ENCODE measurements at places on chromosomes 13 and 19. TPM values are rescaled to one million over a fixed set of nuclear protein-coding genes. Genes with fewer than 3 reads are reported as not detected.

GRCh38 chr19:15331419-15332310 lies 674 bp downstream of the BRD4 start:
- peaks cover 2% of the 10 kb centered on the region for H3K4me1 ChIP-seq
- H3K27ac ChIP-seq: peak overlapping the region; percentile 89
- peak; percentile 72 for DNase-seq
- H3K4me3 ChIP-seq: peak overlapping the region; percentile 98
- H3K36me3 ChIP-seq: no peaks in the 10 kb centered on the region

GRCh38 chr19:34972163-34972705 lies 8.2 kb upstream of the ZNF792 start:
- no peaks in the 10 kb centered on the region for H3K36me3 ChIP-seq
- no peaks in the 10 kb centered on the region for H3K27me3 ChIP-seq
- H3K4me3 ChIP-seq: no peak overlapping the region

- H3K4me3 ChIP-seq: no peak overlapping the region
- H3K4me1 ChIP-seq: no peaks in the 10 kb centered on the region
- H3K27me3 ChIP-seq: no peaks in the 10 kb centered on the region
- no peak overlapping the region for H3K27ac ChIP-seq
These were observed 493.4 kb upstream of the PCDH20 start for GRCh38 chr13:61908906-61909615.

GRCh38 chr19:8213827-8214672 lies 4.9 kb downstream of the CERS4 start:
- no peak for DNase-seq
- H3K4me1 ChIP-seq: no peaks in the 10 kb centered on the region
- no peaks in the 10 kb centered on the region for H3K27me3 ChIP-seq
- peaks cover 53% of the 10 kb centered on the region for H3K36me3 ChIP-seq
- no peak overlapping the region for H3K27ac ChIP-seq

DNA sequence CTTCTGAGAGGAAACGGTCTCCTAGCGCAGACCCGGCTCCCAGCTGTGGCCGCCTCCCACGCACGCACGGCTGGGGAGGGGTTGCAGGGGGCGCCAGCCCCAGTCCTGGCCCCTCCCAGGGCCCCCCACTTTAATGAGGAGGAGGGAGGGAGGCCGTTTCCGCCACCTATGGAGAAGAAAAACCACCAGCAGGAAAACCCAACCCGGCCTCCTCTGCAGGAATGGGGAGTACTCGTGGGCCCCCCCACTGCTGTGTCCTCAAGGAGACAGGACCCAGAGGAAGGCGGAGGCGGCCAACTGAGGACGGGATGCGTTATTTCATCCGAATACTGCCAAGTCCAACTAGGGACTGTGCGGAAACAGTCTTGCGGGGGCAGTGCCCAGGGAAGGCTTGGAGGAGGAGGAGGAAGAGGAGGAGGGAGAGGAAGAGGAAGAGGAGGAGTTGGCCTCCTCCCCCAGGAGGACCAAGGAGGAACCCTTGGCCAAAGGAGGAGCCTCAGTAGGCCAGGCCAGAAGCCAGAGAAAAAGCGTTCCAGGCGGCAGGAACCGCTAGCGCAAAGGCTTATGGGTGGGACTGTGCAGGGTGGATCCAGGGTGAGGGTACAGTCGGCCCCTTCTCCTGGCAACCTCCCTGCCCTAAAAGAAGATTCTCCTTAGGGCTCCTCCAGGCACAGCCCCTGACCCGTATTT lies 3.9 kb upstream of the SSBP4 start:
- DNase-seq: no peak
- H3K36me3 ChIP-seq: no peaks in the 10 kb centered on the region
- H3K4me1 ChIP-seq: no peaks in the 10 kb centered on the region
- H3K4me3 ChIP-seq: no peak overlapping the region
- H3K27me3 ChIP-seq: peaks cover 10% of the 10 kb centered on the region
- H3K27ac ChIP-seq: no peak overlapping the region

DNA sequence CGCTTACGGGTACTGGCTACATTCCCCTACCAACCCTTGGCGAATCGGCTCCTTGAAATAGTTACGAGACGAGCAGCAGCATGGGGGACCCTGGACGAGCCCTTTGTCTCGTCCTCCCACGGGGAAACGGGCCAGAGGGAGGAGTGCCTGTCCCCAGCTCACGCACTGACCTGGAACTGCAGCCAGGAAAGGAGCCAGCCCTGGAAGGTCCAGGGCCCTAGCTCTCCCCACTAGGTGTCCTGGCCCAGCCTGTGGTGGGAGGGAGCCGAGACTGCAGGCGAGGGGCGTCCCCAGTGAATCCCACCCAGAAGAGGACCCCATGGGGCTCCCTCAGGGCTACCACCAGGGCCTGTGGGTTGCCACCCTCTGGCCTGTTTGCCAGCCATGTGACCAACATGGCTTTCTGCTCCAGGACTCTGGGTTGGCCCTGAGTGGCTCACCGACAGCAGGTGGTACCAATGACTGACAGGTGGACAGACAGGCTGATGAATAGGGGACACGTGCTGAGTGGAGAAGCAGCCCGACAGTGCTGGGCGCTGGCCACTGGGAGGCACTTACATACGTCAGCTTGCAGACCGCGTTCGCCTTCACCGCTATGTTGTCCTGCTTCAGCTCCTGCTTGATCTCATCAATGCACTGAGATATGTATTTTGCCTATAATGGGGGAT lies 13.2 kb downstream of the AP3D1 start:
- H3K4me3 ChIP-seq: no peak overlapping the region
- peaks cover 49% of the 10 kb centered on the region for H3K36me3 ChIP-seq
- peak overlapping the region; percentile 8 for H3K27ac ChIP-seq
- H3K27me3 ChIP-seq: no peaks in the 10 kb centered on the region

- no peak overlapping the region for H3K4me3 ChIP-seq
- H3K27ac ChIP-seq: no peak overlapping the region
- H3K36me3 ChIP-seq: peaks cover 51% of the 10 kb centered on the region
- no peak for DNase-seq
- no peaks in the 10 kb centered on the region for H3K27me3 ChIP-seq
- H3K4me1 ChIP-seq: no peaks in the 10 kb centered on the region
These were observed 134.5 kb downstream of the PTPRS start for GRCh38 chr19:5205937-5206750.

DNA sequence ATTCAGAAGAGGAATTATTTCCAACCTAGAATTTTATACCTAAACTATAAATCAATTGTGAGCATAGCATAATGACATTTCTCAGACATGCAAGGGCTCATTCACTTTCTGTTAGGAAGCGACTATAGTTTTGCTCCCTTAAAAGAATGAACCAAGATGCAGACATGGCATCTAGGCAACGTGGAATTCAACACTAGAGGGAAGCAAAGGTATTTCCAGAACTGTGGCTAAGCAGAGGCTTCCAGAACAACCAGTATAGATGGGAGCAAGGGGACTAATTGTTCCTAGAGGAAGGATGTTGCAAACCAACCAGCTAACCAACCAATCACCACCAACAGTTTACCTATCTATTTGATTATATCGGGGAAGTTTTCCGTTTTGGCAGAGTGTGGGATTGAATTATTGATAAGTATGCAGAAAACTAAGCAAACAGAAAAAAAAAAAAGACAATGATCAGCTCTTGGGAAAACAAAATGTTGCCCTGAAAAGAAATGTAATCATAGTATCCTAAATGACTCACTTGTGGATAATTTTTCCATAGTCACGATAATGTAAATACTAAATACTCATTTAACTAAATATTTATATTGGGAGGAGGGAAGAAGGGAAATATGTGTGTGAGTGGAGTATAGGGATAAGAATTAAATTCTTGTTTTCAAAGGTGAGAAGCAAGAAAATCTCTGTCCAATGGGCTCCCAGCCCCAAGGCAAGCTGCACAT lies 21.1 kb downstream of the ARL11 start:
- H3K4me3 ChIP-seq: no peak overlapping the region
- H3K36me3 ChIP-seq: no peaks in the 10 kb centered on the region
- H3K4me1 ChIP-seq: no peaks in the 10 kb centered on the region
- no peaks in the 10 kb centered on the region for H3K27me3 ChIP-seq
- no peak for DNase-seq

DNA sequence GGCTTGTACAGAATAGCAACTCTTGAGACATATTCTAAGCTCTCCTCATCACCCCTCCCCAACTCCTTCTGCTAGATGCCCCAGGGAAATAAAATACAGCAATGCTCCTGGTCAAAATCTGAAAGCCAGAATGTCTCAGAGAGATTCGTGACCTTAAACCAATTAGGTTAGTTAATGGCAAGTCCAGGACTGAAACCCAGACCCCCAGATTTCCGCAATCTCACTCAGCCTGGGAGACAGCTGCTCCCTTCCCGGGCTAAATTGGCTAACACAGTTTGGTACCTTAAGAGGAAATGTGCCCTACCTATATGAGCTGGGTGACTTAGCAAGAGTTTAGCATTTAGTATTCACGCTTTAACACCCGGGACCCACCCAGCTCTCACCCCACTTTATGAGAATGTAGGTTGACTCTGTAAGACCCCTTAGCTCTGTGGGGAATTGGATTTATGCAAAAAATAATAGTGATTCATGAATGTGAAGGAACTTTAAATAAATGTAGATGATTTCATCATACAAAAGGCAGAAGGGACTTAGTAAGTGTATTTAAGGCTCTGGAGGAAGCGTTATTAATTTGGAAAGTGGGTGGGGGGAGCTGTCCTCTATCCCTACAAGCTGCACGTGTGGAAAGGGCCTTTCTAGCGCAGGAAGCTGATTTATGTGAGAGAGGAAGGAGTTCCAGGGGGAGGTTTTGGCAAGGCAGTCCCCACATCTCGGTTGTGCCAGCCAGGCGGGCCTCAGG lies 1.1 kb downstream of the DLEU7 start:
- no peak for DNase-seq
- H3K27me3 ChIP-seq: peaks cover 60% of the 10 kb centered on the region
- H3K4me3 ChIP-seq: no peak overlapping the region
- peaks cover 2% of the 10 kb centered on the region for H3K4me1 ChIP-seq

GRCh38 chr19:35776102-35776788 lies 881 bp downstream of the ARHGAP33 start:
- no peak for DNase-seq
- H3K36me3 ChIP-seq: no peaks in the 10 kb centered on the region
- peaks cover 3% of the 10 kb centered on the region for H3K4me1 ChIP-seq
- H3K27ac ChIP-seq: peak overlapping the region; percentile 63
- peaks cover 11% of the 10 kb centered on the region for H3K27me3 ChIP-seq

The ZGLP1 gene
- 5.2 TPM for total RNA-seq

The GRIK5 gene
- total RNA-seq: 45.5 TPM

The LRRC8E gene
- total RNA-seq: 2.0 TPM

The RASGRP4 gene
- total RNA-seq: not detected

The CLEC17A gene
- total RNA-seq: not detected

The CCDC8 gene
- total RNA-seq: 30.5 TPM
